Calu3 (cell line): ENCODE measurements at places on chromosomes 5 and 9. TPM values are rescaled to one million over a fixed set of nuclear protein-coding genes. Genes with fewer than 3 reads are reported as not detected.

DNA sequence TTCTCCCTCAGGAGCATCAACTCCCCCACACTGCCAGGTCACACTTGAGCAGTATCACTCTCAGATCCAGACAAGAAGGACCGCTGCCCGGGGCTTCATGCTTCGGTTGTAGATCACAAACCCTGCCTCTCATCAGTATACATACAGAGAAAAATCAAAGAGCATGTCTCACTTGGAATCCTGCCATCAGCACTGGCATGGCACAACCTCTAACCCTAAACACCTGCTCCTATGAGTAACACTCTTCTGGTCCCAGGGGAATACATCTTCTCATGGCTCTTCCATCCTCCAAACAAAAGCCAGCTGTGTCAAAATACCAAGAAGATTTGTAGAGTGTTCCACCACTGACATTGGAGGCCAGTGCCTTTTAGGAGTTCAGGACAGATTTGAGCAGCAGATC is 84.8 kb upstream of the MIER3 start:
- no peaks in the 10 kb centered on the region for H3K36me3 ChIP-seq
- H3K4me1 ChIP-seq = peaks cover 48% of the 10 kb centered on the region
- H3K4me3 ChIP-seq = no peak overlapping the region
- no peak for DNase-seq
- no peak overlapping the region for H3K27ac ChIP-seq
- no peaks in the 10 kb centered on the region for H3K27me3 ChIP-seq

DNA sequence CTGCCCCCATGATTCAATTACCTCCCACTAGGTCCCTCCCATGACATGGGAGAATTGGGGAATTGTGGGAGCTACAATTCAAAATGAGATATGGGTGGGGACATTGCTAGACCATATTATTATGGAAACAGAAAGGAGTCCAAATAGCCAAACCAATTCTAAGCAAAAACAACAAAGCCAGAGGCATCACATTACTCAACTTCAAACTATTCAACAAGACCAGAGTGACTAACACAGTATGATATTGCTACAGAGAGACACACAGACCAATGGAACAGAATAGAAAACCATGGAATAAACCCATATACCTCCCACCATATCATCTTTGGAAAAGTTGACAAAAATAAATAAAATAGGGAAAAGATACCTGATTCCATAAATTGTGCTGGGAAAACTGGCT is 710.5 kb upstream of the CDH9 start:
- no peak for DNase-seq
- no peak overlapping the region for H3K27ac ChIP-seq
- H3K4me1 ChIP-seq = no peaks in the 10 kb centered on the region
- no peaks in the 10 kb centered on the region for H3K27me3 ChIP-seq

GRCh38 chr9:6884101-6884500 is 126.3 kb downstream of the KDM4C start:
- H3K27me3 ChIP-seq = no peaks in the 10 kb centered on the region
- no peaks in the 10 kb centered on the region for H3K36me3 ChIP-seq
- DNase-seq = no peak
- no peaks in the 10 kb centered on the region for H3K4me1 ChIP-seq
- H3K27ac ChIP-seq = no peak overlapping the region

Gene WDR38
- not detected in 2 replicates for total RNA-seq

DNA sequence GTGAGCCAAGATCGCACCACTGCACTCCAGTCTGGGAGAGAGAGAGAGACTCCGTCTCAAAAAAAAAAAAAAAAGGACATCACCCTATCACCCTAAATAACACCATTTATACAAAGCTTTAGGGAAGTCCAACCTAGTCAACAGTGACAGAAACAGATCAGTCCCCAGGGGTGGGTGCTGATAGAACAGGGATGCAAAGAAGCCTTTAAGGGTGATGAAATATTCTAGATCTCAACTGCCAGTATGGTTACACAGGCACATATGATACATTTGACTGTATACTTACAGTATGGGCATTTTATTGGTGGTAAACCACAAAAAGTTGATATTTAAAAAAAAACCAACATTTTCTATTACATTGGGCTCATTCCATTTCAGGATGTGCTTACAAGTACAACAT is 4.8 kb downstream of the RETREG1 start:
- DNase-seq = no peak
- H3K27ac ChIP-seq = no peak overlapping the region
- H3K4me3 ChIP-seq = no peak overlapping the region
- H3K27me3 ChIP-seq = no peaks in the 10 kb centered on the region
- peaks cover 11% of the 10 kb centered on the region for H3K36me3 ChIP-seq

Gene ATP10B
- total RNA-seq = 1.4 and 3.7 TPM in 2 replicates

GRCh38 chr9:104765138-104765537 is 1.2 kb downstream of the NIPSNAP3B start:
- no peaks in the 10 kb centered on the region for H3K27me3 ChIP-seq
- peaks cover 14% of the 10 kb centered on the region for H3K36me3 ChIP-seq
- H3K27ac ChIP-seq = no peak overlapping the region
- DNase-seq = no peak

DNA sequence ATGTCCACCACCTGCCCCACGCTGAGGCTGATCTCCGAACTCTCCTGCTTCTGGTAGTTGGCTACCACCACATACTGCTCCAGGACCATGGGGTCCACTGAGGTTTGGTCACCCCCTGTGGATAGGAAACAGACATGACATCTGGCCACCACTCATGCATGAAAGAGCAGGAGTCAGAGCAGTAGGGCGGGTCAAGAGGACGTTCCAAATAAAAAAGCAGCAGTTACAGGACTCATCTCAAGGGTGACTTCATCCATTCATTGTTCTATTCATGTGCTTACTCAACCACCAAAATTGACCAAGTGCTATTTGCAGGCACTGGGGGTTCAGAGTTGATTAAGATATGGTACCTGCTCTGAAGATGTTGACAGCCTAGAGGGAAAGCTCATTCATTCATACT is 79.2 kb upstream of the UBTD2 start:
- DNase-seq = no peak
- H3K27me3 ChIP-seq = no peaks in the 10 kb centered on the region
- H3K4me3 ChIP-seq = no peak overlapping the region
- peaks cover 45% of the 10 kb centered on the region for H3K4me1 ChIP-seq
- H3K36me3 ChIP-seq = peaks cover 13% of the 10 kb centered on the region

DNA sequence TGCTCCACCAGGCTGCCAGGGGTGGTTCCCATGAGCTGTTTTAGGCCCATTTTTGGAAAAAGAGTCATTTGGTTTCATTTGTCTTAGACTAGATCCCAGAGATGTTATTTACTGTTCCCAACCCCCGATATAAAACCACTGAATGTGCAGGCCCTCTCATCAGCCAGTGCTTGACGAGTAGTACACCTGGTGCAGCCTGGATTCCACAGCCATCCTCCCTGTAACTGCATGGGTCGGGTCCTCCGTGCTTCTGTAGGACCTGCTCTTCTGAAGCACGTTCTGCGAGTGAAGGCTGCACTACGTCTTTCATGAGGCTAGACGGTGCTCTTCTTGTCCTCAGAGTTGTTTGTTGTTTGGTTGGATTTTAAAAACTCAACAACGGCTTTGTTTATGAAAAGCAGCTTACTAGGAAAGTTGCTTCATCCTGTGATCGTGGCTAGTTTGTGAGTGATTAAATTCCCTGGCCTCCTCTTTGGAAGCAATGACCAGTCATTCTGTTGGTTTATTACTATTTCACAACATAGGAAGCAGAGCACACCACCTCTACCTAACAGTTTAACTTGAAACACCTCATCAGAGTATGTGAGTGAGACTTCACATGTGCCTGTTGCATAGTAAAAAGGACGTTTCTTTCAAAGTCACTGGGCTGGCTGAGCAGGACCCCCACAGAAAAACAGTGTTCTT is 135.2 kb downstream of the AOPEP start:
- no peak overlapping the region for H3K27ac ChIP-seq
- H3K4me1 ChIP-seq = peaks cover 37% of the 10 kb centered on the region
- no peaks in the 10 kb centered on the region for H3K36me3 ChIP-seq
- DNase-seq = no peak
- no peak overlapping the region for H3K4me3 ChIP-seq
- no peaks in the 10 kb centered on the region for H3K27me3 ChIP-seq
